Pons (tissue), 1 donor: ENCODE measurements at places on chromosomes 5 and 9.

- DNase-seq, result peak; percentile 97
These were observed at the start of gene JAKMIP2 for GRCh38 chr5:147782110-147783028. Gene JAKMIP2, minus strand, starts transcription at chr5:147782728. Its CDS starts 110,922 bp downstream, at chr5:147671806.

GRCh38 chr5:167708449-167708848 is 583.0 kb upstream of the WWC1 start:
- no peak for DNase-seq

DNA sequence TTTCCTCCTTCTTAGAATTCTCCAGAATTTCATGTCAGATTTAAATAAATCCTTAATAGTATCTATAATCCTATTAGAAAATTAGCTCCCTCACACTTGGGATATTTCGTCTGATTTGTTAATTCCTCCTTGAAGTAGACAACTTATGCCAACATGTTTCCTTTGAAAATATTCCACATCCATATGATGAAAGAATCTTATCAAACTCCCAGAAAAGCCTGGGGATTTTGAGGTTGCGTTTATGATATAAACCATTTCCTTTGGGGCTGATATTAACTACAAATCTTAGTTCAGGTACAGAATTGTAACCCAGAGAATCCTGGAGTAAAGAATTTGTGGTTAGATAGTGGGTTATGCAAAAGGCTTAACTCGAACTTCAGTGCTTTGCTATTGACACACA is 2373.8 kb upstream of the ACO1 start:
- no peak for DNase-seq

DNA sequence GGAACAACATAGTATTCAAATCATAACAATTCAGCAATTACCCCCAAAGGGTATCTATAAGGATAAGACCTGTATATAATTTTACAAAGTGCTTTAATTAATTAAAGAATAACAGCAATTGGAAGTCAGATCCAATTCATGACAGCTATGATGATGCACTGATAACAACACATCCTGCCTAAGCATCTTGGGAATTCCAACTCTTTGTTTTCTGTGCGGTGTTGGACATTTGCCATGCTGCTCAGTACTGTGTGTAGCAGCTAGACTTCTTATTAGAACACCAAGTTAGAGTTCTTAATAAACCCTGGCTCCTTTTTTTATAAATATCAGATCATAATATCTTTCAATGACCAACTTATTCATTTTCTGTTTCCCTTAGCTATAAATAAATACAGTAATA is 209.0 kb downstream of the SEC61B start:
- DNase-seq, result peak; percentile 25
